ENCODE measurements at places on chromosomes 13 and 19.

DNA sequence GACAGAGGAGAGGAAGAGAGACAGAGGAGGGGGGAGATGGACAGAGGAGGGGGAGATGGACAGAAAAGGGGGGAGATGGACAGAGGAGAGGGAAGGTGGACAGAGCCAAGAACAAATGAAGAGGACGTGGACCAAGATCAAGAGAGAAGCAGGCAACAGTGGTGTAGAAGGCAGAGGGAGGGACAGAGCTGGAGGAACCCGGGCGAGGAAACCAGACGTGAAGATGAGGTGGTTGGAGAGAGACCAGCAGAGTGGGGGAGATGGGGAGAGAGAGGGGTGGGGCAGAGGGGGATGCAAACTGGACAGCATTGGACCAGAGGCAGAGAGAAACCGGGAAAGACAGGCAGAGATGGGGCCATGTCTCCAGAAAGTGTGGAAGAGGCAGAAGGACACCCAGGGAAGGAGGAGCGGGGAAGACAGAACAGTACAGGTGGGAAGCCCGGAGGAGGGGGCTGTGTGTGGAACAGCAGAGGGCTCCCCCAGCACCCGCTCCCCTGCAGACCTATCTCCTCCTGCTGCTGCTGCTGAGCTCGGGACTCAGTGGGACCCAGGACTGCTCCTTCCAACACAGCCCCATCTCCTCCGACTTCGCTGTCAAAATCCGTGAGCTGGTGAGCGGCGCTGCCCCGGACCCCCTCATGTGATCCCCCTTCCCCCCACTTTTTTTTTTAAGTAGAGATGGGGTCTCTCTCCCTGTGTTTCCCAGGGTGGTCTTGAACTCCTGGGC is 1.3 kb downstream of the FLT3LG start:
- peak; percentile 47 for DNase-seq

DNA sequence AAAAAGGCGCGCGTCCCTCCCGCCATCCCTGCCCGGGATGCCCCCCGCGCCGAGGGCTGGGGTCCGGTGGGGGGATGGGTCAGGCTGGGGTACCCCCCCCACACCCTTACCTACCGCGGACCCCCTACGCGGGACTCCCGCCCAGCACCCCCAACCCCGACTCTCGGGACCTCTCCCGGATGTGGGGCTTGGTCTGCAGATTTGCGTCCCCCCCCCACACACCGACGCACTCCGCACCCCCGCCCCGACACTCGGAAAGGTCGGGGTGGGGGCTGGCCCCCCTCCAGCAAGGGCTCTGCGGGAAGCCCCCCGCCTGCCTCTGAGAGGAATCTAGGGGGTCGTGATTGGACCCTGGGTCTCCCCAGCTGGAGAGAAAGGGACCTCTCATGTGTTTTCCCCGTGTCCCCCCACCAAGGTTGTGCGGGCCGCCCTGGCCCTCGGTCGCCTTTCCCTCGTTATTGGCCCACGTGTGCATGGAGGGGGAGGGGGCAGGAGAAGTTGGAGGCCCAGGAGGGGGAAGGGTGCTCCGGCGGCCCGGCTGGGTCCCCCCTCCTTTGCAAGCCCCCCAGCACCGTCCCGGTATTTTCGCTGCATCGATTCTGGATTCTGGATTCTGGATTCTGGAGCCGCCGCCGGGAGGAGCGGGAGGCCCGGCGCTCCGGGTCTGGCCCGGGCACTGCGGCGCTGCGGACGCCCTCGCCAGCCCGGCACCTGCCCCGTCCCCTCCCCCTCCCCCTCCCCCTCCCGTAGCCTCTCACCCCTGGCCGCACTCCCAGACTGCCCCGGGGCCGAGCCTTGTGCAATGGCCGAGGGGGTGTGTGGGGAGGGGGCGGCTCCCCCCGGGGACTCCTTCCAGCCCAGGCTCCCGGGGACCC is 607 bp downstream of the NFIC start:
- DNase-seq, result peak; percentile 47

DNA sequence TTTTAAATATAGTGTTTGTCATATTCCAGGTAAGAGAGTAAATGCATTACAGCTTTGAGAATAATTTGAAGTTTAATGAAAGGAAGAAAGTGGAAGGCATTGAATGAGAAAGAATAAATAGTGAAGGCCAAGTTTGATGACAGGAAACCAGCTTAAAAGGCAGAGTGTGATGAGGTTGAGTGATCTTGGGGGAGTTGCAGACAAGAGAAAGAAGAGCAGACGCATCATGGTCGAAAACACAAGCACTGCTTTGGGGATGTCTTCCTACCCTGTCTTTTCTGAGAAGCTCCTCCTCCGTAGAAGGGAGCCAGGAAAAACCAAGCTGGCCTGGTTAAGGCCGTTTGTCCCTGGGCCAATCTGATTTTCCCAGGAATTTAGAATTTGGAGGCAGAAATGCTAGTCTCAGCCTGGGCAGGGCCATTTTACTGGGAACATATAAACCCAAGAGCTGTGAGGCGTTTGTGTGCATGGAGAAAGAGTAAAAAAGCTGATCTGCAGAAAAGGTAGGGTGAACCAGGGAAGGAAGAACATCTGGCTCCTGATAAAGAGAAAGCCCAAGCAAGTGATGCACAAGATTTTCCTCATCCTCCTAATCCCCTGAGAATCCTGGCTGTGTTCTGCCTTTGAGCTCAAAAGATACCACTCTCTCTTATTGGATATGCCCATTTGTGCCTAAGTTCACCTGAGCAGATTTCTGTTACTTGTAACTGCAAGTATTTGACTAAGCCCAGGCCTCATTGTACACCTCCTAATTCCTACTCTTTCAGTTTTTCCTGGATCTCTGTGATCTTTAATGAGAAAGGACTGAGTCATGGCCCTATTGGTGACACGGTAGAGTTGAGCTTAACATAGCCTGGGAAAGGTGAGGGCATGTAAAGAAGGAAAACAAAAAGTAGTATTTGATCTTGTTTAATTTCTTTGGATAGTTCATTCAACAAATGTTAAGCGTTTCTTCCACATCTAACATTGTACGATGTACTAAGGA is 80.0 kb downstream of the WDFY2 start:
- no peak for DNase-seq

- DNase-seq, result no peak
These were observed 31.9 kb upstream of the ATP11A start for GRCh38 chr13:112657850-112658445.

DNA sequence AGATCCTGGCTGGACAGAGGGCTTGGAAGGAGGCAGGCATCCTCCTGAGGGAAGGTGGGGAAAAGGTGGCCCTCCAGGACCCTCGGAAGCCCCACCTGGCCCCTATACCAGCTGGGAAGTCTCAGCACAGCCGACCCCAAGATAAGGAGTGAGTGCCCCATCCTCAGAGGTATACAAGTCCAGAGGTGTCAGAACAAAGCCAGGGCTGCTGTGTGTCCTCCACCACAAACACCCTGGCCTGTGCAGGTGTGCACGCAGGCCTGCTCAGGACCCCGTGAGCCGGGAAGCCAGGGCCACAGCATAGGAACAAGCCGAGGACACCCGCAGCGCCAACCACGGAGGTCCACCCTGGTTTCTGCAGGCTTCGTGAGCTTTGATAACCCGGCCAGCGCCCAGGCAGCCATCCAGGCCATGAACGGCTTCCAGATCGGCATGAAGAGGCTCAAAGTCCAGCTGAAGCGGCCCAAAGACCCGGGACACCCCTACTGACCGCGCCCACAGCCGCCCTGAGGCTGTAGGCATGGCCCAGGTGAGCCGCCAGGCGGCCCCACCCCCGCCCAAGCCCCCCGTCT is 68.6 kb downstream of the CELF5 start:
- no peak for DNase-seq

DNA sequence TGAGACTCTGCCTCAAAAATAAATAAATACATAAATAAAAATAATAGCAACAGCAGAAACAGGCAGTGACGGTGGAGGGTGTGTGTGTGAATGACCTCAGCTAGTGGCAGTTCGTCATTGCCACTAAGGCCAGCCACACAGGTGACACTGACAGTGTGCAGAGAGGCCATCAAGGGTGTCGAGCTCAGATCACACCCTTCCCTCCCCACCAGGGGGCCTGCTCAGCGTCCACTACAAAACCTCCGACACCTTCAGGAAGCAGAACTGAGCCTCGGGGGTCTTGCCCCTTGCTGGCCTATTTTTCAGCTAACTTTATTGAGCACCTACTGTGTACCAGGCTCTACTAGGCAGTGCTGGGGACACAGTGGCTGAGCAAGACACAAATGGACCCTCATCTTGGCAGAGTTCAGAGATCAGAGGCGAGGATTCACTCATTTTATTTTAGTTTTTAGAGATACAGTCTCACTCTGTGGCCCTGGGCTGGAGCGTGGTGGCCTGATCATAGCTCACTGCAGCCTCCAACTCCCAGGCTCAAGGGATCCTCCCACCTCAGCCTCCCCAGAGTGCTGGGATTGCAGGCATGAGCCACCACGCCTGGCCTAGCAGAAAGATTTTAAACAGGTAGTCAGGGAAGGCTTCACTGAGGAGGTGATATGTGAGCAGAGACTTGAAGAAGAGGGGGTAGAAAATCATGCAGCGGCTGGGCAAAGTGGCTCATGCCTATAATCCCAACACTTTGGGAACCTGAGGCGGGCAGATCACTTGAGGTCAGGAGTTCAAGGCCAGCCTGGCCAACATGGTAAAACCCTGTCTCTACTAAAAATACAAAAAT is 30.3 kb upstream of the SEMA6B start:
- peak; percentile 52 for DNase-seq

- no peak for DNase-seq
These were observed 89.3 kb downstream of the SLAIN1 start for GRCh38 chr13:77786695-77787287.

DNA sequence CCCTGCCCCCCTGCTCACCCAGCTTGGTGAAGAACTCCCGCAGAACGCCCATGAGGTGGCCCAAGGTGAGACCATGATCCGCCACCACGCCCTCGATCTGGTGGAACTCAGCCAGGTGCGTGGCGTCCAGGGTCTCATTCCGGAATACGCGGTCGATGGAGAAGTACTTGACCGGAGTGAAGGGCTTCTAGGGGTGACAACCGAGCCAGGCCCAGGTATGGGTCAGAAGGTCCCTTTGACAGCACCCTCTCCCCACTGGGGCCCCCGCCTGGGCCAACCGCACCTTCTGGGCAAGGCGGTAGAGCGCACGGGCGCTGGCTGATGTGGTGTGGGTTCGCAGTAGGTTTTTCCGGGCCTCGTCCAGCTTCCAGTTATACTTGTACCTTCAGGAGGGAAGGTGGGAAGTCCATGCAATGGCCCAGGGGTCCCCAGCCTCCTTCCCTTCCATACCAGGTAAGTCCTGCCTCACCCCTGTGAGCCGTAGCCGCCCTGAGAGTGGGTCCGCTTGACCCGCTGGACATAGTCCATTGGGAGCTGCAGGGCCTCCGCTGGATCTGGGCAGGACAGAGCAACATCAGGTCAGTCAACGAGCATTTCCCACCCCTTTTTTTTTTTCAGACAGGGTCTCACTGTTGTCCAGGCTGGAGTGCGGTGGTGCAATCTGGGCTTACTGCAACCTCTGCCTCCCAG is 5.7 kb upstream of the SYCE2 start:
- no peak for DNase-seq

DNA sequence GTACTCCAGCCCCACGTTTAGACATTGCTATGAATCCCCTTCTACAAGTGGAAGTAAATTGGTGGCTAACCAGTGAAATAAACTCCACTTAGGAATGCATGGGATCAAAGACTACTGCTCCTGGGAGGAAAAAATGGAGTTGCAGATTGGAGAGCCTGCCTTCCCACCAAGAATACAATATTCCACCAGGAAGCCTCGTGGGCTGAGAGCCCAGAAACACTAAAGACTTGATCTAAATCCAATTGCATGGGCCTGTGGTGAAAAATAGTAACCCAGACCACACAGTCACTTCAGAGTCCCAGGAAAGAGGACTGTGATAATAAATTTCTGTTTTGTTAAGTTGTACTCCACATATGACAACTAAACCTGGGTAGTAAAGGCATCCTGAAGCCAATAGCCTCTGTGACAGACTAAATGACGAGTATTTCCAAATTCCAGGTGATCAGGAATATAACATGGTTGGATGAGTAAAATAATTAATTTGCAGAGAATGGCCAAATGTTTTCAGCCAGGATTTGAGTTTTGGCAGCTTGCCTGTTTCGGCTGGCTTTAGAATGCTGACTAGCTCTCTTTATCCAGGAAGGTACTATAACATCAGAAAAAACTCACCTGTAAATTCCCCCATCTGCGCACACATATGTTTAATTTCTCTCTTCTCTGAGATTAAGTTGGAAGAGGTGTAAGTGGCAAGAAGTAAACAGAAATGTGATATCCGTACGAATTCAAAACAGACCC is 480.3 kb downstream of the LIG4 start:
- no peak for DNase-seq

DNA sequence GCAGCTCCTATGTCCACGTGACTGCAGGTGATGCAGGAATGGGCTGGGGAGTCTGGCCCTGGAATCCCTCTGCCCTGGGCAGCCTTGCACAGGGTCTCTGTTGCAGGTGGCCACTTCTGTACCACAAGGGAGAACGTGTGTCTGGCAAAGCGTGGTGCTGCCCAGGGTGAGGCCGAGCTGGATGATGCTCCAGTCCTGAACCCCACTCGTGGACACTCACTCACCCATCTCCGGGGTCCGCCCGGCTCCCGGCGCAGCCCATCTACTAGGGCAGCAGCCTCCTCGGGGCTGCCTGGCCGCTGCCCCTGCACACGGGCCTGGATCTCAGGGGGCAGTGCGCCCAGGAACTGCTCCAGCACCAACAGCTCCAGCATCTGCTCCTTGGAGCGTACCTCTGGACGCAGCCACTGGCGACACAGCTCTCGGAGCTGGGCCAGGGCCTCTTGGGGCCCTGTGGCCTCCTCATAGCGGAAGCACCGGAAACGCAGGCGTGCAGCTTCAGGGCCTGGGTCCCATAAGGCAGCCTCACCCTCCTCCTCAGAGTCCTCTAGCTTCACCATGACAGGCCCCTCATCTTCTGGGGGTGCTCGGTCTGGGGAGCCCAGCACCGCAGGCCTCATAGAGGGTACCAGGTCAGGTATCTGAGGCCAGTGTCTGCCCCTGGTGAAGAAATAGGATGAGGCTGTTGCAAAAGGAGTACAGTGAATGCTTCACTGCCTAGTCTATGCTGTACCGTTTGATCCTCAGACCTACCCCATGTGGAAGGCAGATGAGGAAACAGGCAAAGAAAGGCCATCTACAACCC is 2.2 kb downstream of the MZF1 start:
- no peak for DNase-seq

DNA sequence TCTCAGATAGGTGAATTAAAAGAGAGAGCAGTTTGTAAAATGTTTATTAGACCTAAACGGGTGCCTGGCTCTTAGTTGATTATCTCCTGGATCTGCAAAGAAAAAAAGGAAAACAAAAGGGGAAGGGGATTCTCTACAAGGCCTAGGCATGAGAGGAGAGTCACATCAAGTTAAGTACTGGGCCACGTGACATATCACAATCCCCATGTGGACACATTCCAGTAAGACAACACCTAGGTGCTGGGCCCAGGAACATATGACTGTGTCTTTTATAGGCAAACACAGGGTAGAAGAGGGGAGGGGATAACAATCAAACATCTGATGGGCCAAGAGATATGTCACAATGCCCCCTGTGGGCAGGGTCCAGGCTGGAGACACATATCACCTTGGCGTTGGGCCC is 4.2 kb upstream of the ZNF91 start:
- no peak for DNase-seq

- no peak for DNase-seq
These were observed 2526.0 kb downstream of the PCDH9 start for GRCh38 chr13:64704121-64704649.

- DNase-seq, result peak; percentile 74
These were observed 12.1 kb upstream of the PEX11G start for GRCh38 chr19:7500811-7501450.

Measured in activated CD8-positive, alpha-beta T cell treated with anti-CD3 and anti-CD28 coated beads for 36 hours (primary cell).